Stimulated activated CD4-positive, alpha-beta T cell treated with anti-CD3 and anti-CD28 coated beads, Interleukin-12 subunit alpha, Interleukin-12 subunit beta, amount 100 ng/mL, for 4 hours (primary cell): ENCODE measurements at places on chromosomes 5 and 9.

GRCh38 chr9:5846501-5846921 is 13.6 kb upstream of the ERMP1 start:
- DNase-seq = no peak

DNA sequence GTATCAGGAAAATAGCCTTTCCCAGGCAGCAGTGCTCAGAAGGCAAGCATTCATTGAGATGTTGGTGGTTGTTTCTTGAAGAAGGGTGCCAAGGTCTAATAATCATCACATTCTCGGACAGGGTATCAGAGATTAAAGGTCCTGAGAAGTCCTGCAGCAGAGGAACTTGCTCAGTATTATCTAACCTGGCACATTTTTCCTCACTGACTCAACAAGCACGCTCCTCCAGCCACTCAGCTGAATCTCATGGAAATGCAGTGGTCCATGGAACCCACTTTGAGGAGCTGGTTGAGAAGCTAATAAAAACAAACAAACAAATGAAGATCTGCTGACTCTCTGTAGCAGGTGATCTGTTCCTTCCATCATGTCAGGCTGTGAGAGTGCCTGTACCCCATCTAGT is 35.3 kb upstream of the ICE1 start:
- no peak for DNase-seq

DNA sequence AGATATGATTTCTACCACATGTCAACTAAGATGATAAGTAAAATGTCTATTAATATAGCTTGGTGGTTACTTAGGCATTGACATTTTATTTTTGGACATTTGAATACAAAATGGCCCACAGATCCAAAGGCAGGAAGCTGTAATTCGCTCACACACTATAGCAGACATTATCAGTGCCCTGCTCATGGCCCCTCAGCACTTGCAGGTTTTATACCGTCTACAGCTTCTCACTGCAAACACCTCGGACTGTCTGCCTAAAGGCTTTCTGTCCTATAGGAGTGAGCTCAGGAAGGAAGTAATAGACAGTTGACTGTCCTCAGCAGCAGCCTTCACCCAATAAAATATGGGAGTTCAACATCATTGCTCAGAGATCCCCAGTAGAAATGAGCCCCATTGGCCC is 140.8 kb upstream of the RASA1 start:
- DNase-seq = no peak

DNA sequence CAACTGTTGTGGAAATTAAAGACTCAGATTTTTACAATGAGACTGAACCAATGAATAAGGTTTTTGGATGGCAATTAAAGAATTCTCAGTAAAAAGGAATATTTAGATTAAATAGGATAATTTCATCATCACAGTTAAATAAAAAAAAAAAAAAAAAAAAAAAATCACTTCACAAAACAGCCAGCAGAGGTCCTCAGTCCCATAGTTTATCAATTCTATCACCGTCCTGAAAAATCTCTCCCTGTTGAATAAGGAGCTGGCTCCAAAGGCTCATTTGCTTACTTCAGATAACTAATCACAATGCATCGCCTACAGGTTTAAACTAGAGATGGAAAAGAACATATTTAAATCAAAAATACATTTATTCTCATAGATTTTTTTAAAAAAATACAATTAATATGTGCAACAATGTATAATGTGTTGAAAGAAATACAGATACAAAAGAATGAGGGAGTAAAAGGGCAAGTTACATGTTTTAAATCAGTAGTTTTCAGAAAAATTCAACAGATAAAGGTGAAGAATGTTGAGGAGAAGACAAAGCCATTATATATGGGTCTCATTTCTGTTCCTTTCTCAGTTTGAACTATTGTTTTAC is 175.8 kb upstream of the CHD1 start:
- DNase-seq = no peak

DNA sequence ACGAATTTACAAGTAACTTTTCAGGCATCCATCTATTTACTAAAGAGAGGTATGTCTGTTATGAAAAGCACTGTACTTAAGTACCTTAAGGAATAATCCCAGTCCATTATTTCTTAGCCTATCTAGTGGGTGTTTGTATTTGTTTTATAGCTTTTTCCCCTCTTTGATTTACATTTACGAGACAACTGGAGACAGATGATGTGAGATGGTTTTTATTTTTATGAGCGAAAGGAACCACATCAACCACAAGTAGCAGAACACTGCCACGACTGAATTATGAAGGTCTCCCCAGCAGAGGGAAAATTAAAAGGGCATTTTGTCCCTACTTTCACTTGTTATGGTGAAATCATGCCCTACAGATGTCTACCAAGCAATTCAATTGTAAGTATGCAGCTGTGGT is 357.8 kb downstream of the NFIB start:
- no peak for DNase-seq

- no peak for DNase-seq
Observed at GRCh38 chr5:2738156-2738699, 13.2 kb downstream of the IRX2 start.

- DNase-seq = no peak
Observed at GRCh38 chr5:149936044-149936699, 8.4 kb downstream of the PDE6A start.

DNA sequence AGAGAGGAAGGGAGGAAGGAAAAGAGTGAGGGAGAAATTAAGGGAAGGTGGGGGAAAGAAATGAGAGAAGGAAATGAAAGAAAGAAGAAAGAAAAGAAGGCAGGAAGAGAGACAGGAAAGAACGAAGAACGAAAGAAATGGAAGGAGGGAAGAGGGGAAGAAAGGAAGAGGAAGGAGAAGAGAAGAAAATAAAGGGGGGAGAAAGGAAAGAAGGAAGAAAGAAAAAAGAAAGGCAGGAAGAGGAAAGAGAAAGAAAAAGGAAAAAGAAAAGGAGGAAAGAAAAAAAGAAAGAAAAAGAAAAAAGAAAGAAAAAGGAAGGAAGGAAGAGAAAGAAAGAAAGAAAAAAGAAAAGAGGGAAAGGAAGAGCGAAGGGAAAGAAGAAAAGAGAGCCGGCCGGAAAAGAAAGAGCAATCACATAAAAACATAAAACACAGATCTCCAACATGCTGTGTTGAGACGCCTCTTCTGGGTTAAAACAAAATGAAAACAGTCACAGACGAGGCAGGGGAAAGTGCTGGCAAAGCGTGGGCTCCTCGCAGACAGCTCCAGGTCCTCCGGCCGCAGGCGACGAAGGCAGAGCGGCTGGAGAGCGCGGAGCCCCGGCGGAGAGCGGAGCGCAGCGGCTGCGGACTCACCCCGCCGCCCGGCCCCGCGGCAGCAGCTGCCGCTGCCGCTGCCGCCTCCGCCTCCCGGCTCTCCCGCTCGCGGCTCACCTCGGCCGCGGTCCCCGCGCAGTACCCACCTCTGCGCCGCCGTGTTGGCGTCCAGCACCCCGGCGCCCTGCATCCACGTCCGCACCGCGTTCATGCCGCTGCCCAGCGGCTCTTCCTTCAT is 896 bp downstream of the EBF1 start:
- DNase-seq = no peak

DNA sequence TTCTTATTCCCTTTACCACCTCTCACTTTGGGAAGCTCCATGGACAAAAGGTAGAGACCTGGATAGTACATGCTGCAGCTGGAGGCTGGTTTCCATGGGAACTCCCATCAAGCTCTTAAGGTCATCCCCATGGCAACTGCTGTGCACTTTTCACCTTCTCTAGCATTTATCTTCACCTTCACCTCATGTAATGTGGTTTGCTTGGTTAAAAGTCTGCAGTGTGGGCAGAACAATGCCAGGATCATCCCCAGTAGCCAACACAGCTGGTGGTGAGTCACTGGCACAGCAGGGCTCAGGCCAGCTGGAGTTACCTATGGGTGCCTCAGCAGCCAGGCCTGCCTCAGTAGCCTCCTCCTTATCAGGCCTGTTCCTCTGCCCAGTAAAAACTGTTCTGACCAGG is 210.5 kb downstream of the GRIA1 start:
- DNase-seq = no peak

DNA sequence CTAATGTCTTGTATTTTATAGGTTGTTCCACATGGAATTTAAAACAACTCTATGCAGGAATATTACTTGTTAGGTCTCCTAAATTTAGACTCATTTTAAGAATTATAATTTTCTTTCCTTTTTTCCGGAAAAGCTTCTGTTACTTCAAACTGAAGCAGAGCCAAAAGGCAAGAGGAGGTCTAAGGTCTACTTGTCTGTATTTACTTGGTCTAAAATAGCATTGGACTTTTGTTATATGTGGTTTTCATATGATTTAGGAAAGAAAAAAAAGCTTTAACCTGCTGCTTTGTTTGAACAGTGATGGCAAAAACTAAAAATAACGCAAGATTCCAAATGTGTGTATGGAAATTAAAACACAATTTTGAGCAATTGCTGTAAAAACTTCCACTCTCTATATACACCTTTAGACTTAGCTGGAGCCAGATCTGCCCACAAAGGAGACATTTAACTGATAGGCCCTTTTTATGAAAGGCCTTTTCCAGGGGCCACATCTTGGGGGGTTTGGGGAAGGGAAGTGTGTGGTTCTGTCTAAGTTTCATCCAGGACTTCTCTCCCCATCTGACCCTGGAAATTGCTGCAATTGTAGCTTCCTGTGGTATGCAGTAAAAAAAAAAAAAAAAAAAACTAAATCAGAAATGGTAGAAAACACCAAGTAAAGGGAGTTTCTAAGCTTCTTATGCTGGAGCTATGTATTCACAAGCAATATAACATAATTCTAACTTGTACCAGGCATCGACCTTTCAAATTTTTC is 307.7 kb upstream of the MEF2C start:
- no peak for DNase-seq

DNA sequence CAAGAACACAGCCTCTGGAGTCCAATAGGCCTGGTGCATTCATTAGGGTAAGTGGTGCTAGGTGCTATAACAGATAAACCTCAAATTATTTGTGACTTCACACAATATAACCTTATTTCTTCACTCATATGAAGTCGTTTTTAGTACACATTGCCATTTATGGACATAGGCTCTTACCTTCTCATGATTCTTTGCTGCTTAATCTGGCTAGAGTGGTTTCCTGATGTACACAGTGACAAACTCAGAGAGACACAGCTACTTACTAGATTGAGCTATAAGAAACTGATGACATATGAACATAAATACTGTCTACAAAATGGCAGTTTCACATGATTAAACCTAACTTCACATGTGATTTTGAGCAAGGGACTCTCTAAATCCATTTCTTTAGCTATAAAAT is 14.2 kb upstream of the SUB1 start:
- no peak for DNase-seq

- DNase-seq = no peak
Observed at GRCh38 chr9:89622933-89623861, 18.4 kb downstream of the GADD45G start.

GRCh38 chr9:27377147-27377807 is 80.3 kb upstream of the EQTN start:
- no peak for DNase-seq

- no peak for DNase-seq
Observed at GRCh38 chr5:59186623-59187022, 603.7 kb downstream of the RAB3C start.

- DNase-seq = no peak
Observed at GRCh38 chr5:77893225-77893860, 117.2 kb upstream of the TBCA start.

DNA sequence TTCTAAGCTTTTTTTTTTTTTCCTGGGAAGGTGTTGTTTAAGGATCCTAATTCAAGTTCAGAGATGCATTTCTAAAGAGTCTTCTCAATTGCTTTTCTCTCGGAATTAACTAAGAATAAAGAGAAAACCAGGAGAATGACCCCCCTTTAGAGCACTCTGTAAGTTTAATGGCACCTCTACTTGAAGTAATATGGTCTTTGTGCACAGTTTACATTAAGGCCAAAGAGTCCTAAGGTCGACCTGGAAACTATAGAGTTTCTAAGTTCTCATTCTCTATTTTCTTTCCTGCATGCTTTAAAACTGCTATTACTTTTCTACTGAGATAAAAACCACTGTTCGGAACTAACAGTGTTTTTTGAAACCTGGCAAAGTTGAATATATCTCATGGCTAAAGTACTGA is 923.1 kb upstream of the CDH10 start:
- no peak for DNase-seq

DNA sequence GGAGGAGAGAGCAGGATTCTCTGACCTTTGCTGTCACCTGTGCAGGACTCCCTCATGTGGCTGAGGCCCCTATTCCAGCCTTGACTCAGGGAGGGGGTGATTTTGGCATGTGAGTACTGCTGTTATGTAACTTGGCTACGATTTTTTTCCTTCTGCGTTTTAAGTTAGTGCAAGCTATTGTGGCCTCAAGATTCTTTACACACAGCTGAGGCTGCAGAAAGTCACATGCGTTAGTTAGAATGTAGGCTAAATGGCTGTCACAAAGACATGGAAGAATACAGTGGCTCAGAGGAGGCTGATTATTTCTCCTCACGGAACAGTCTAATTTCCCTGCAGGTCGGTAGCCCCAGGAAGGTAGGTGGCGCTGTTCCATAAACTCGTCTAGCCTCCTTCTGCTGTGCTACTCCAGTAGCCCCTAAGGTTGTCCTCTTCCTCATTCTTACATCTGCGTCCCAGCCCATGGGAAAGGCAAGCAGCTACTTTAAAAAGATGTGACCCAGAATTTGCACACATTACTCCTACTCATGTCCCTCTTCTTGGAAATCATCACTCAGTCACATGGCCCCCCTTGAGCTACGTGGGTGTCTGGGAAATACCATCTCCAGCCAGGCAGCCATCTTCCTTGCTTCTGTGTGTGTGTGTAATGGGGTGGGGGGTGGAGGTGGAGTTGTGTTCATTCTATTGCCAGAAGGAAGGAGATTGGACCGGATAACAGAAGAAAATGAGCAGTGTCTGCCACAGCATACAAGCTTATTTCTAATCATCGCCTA is 486.6 kb downstream of the CCDC171 start:
- DNase-seq = no peak

DNA sequence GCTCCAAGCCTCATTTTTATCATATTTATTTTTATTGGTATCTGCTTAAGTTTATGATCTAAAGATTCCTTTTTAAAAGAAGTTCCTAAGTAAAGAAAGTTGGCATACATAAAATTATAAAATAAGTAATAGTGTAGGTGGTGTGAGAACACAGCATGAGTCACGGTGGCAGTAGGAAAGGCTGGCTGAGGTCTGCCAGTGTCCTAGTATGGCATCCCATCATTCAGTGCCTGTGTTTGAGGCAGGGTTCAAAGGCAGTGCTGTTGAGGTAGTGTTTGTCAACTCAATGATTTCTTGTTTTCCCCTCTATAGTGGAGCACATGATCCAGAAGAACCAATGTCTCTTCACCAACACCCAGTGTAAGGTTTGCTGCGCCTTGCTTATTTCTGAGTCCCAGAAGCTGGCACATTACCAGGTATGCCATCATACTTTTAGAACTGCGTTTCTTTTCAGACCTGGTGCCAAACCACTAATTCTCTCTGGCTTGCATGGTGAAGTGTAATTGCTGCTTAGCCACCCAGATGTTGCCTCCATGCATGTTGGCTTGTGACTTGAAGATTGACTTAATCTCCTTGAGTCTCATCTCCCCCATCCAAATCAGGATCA is 18.4 kb downstream of the ZNF346 start:
- DNase-seq = no peak

- no peak for DNase-seq
Observed at GRCh38 chr5:38465061-38465460, 91.4 kb downstream of the LIFR start.

GRCh38 chr5:166781737-166782136 is 1509.7 kb upstream of the WWC1 start:
- no peak for DNase-seq

- DNase-seq = no peak
Observed at GRCh38 chr5:116013207-116013785, 19.0 kb upstream of the ARL14EPL start.

GRCh38 chr9:124721109-124721906 is 49.8 kb downstream of the NR6A1 start:
- DNase-seq = no peak

- no peak for DNase-seq
Observed at GRCh38 chr5:83368319-83368718, 103.2 kb upstream of the VCAN start.

GRCh38 chr5:71892641-71893365 is 173.7 kb downstream of the CARTPT start:
- DNase-seq = no peak
